ENCODE measurements at places on chromosomes 13 and 19. TPM values are rescaled to one million over a fixed set of nuclear protein-coding genes. Genes with fewer than 3 reads are reported as not detected.

- peak; percentile 31 for DNase-seq
Observed at GRCh38 chr13:94956417-94957110, 244.2 kb upstream of the SOX21 start.

- DNase-seq = no peak
Observed at GRCh38 chr13:23703246-23703860, 133.1 kb downstream of the TNFRSF19 start.

DNA sequence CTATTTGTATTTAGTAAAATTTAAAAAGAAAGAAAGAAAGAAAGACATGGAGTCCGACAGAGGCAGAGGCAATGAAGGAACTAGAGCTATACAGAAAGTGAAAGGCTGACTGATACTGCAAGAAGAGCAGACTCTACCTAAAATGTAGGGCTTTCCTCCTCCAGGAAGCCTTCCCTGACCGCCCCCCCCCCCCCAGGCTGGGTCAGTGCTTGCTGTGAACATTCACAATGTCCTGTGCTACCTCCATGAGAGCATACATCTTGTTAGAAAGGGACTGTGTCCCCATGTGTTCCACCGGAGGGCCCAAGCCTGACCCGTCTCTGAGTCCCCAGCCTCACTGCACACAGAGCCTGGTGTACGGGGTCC lies 5.7 kb upstream of the CA11 start:
- DNase-seq = no peak

The SDHAF1 gene
- 32.0 TPM for total RNA-seq
